ENCODE measurements at places on chromosomes 12 and 14.

GRCh38 chr14:76924371-76925096 lies 98.3 kb downstream of the LRRC74A start:
- no peak for DNase-seq

GRCh38 chr12:29073631-29074239 lies 75.3 kb upstream of the FAR2 start:
- DNase-seq: peak; percentile 6

DNA sequence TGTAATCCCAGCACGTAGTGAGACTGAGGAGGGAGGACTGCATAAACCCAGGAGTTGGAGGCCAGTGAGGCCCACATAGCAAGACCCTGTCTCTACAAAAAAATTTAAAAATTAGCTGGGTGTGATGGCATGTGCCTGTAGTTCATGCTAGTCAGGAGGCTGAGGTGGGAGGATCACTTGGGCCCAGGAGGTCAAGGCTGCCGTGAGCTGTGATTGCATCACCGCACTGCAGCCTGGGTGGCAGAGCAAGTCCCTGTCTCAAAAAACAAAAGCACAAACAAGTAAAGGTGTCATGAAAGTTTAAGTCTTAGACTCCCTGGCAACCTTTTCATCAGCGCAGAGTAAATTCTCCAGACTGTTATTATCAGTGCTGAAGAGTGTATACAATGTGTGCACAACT lies 10.4 kb downstream of the TMEM30B start:
- no peak for DNase-seq

GRCh38 chr12:50021031-50021430 lies 4.3 kb downstream of the RACGAP1 start:
- no peak for DNase-seq

- no peak for DNase-seq
These were observed 5.9 kb upstream of the CYP46A1 start for GRCh38 chr14:99678198-99678597.

GRCh38 chr12:24460099-24460498 lies 488.8 kb downstream of the BCAT1 start:
- DNase-seq: no peak

DNA sequence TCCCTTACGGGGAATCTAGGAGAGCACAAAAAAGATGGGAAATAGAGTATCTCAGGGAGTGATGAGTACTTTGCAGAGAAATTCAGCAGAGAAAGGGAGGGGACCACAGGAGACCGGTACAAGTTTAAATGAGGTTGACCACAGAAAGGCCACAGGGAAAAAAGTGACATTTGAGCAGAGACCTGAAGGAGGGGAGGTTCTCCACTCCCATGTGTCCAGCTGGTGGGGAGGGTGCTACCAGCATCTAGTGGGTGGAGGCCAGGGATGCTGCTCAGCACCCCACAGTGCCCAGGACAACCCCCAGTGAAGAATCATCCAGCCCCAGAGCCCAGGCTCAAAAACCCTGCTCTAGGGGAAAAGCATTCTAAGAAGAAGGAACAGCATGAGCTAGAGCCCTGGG lies 34.6 kb downstream of the TESC start:
- no peak for DNase-seq

DNA sequence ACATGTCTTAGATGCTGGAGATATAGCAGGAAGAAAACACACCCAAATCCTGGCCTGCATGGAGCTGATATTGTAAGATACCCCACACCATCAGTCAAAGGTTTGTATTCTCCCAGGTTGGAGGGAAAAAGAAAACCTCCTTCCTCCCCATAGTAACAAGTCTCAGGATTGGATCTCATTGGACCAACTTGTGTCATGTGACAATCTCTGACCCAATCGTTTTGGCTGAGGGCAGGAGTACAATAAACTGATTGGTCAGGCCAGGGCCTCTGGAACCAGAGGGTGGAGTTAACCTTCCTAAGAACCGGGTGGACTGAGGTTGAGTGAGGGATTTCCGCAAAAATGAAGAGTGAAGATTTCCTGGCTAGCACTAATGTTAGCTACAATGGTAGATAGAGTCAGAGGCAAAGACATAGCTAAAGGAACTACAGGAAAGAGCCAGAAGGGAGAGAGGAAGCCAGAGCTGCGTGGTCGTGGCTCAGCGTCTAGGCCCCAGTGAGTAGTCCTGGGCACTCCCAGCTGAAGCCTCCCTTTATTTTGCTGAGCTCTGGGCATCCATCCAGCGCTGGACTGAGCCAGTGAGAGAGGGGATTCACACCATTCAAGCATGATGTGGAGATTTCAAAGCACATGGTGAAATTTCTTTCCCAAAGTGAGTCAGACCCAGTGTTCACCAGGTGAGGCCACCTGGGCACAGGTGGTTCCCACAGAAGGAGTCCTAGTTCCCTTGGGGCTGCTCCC lies 219.9 kb downstream of the AACS start:
- DNase-seq: no peak

Measured in neural crest cell (in vitro differentiated cells).